NCI-H2029 (cell line): ENCODE measurements at places on chromosomes 4 and X.

GRCh38 chr4:188941524-188942119 lies 802.4 kb downstream of the TRIML1 start:
- no peak for DNase-seq

DNA sequence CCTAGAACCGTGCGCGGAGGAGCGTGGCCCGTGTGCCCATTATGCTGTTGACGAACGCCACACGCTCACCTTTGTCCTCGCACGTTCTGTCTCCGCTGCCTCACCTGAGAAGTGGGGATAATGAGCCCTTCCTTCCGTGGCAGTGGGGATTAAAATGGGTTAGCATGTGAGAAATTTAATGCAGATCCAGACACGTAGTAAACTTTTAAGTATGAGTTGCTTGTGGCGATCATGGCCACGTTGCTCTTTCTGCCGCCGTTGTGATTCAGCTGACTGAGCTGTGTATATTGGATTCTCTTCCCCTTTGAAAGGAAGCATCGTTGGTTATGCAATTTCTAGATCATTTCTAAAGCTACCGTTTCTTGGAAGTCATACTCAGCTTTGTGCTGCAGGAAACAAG lies 16.5 kb downstream of the TBC1D14 start:
- no peak for DNase-seq

- no peak for DNase-seq
Observed at GRCh38 chr4:114386637-114387233, 211.9 kb upstream of the UGT8 start.

GRCh38 chr4:35526456-35526855 lies 717.9 kb downstream of the ARAP2 start:
- no peak for DNase-seq

DNA sequence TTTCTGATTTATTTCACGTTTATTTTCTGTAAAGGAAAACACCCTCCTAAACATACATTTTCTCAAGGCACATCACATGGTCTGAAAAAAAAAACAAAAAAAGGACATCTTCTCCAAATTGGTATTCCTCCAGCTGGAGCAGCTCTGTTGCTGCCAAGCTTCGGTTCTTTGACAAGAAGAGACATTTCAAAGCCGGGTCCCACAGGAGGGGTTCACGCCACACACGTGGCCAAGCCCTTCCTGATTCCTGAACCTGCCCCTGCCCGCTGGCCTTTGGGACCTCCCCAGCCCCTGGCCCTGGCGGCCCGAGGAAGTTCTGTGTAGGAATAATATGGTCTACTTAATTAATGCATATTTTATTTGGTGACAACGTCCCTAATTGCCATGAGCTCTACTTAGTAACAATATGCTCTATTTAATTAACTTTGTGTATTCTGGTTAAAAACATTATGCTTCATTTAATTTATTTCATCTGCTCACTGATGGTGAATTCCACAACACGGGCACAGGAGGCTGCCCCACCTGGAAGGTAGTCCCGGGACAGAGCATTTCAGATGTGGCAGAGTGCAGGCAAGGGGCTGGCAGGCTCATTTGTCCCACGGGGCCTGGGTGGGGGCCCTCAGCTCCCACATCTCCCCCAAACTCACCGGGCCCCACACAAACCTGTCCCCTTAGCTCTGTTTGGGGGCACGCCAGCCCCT lies 5.4 kb upstream of the RGS12 start:
- no peak for DNase-seq

GRCh38 chrX:101774340-101774739 lies 114.7 kb upstream of the ARMCX2 start:
- no peak for DNase-seq

- peak; percentile 58 for DNase-seq
Observed at GRCh38 chr4:25843340-25844097, 19.3 kb downstream of the SEL1L3 start.

DNA sequence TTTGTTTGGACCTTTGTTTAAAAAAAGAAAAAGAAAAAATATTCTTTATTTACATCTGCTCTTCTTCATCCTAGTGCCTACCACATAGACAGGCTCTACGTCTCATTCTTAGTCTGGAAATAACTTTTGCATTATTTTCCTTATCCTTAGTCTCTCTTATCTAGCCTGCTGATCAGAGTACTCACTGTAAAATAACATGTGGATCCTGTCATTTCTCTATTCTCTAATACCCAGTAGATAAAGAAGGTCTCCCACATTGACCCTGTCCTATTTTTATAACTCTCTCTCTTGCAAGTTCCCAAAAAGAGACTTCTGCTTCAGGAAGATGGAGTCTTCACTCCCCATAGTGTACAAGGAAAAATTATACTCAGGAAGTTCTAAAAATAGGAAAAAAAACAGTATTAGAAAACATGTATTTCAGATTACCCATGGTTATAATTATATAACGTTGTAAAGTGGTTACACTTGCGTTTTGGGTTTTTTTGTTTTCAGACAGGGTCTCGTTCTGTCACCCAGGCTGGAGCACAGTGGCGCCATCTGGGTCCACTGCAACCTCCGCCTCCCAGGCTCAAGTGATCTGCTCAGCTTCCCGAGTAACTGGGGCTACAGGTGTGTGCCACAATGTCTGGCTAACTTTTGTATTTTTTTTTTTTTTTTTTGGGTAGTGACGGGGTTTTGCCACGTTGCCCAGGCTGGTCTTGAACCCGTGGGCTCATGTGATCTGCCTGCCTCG lies 23.8 kb downstream of the ZFX start:
- DNase-seq = no peak

DNA sequence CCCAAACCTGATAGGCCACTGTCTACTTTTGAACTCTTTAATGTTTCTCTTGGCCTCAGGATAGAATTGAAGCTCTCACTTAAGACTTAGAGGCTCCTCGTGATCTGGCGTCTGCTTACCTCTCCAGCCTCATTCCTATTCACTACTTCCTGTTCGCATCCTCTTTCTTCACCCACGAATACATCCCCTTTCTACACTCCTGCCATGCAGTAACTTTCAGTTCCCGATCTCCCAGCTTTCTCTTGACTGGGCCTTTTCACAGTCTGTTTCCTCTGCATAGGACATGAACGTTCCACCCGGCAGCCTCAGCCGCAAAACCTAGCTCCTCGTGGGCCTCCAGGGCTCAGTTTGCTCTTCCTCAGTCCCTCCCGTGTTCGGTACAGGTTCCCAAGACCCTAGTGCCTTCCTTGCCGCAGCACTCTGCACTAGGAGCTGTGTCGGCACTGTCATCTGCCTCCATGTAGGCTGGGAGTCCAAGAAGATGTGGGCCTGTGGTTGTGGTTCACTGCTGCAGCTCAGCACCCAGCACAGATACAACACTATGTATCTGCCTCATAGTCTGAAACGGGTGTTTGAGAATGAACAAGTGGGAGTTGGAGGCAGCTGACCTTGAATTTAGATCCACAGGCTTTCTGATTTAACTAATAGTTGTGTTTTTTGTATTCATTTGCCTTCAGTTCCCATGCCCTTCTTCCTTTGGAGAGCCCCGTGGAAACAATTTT lies 15.8 kb downstream of the RPL39 start:
- DNase-seq = no peak

GRCh38 chrX:143873343-143873742 lies 10.5 kb upstream of the UBE2NL start:
- no peak for DNase-seq

DNA sequence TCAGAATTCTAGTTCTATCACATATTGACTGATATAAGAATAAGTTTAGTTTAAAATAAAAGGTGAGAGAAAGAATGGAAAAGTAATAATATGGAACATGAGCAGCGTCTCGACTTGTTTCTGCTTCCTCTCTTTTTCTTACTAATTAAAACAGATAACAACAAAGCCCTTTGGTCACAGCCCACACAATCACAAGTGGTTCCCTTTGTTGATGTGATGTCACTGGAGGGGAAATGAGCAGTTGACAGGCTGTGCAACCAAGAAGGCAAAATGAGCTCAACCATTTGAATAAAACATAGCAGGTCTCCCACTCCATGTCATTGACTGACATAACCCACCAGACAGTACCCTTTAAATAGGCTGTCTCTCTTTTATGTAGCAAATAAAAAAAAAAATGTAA lies 342.5 kb upstream of the MAGEB2 start:
- no peak for DNase-seq

DNA sequence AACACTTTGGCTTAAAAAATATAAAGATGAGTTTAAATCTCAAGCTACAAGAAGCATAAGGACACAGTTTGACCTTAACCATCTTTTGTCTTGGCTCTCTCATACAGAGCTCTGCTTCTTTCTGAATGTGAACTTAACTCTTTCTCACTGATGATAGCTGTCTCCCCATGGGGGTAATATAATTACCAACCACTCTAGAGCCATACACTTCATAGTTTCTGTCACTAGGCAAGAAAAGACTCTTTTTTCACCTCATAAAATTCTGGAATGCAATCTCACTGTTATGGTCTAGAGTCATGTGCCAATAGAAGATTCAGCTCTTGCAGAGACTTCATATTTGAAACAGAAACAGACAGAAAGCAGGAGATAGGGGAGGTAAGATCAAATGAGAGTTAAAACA lies 481.7 kb upstream of the AGA start:
- DNase-seq = no peak

DNA sequence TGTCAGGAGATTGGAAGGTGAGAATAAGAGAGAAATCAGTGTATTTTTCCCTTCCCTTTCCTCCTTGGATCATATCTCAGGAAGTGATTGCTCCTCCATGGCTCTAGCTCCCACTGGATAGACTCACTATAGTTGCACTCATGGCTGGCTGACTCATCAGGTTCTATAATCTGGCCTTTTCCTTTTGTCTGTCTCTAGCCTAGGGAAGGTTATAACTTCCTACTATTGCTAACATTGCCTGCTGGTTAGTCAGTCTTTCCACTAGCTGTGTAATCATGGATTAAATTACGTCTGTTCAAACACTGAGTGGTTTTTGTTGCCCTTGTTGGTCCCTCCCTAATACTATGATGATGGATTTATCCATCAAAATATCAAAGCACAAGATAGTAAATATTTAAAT lies 195.5 kb upstream of the VEGFC start:
- DNase-seq = no peak

- DNase-seq = peak; percentile 74
Observed at GRCh38 chr4:168515222-168516011, 18.6 kb downstream of the PALLD start.

DNA sequence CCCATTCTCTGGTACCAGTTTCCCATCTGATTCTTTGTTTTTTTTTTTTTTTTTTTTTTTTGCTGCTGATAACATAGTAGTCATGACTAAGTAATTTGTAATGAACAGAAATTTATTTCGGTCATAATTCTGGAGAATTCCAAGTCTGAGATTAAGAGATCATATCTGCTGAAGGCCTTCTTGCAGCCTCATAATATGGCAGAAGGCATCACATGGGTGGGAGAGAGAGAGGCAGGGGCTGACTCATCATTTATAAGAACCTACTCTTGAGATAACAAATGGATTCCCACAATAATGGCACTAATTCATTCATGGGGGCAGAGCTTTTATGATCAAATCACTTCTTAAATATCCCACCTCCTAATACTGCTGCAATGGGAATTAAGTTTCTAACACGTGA lies 1034.3 kb downstream of the STIM2 start:
- no peak for DNase-seq

- no peak for DNase-seq
Observed at GRCh38 chrX:114372937-114373336, 210.9 kb upstream of the HTR2C start.

GRCh38 chrX:123322536-123322935 lies 138.5 kb downstream of the GRIA3 start:
- DNase-seq = no peak

GRCh38 chr4:61231421-61231820 lies 31.3 kb downstream of the ADGRL3 start:
- DNase-seq = no peak

DNA sequence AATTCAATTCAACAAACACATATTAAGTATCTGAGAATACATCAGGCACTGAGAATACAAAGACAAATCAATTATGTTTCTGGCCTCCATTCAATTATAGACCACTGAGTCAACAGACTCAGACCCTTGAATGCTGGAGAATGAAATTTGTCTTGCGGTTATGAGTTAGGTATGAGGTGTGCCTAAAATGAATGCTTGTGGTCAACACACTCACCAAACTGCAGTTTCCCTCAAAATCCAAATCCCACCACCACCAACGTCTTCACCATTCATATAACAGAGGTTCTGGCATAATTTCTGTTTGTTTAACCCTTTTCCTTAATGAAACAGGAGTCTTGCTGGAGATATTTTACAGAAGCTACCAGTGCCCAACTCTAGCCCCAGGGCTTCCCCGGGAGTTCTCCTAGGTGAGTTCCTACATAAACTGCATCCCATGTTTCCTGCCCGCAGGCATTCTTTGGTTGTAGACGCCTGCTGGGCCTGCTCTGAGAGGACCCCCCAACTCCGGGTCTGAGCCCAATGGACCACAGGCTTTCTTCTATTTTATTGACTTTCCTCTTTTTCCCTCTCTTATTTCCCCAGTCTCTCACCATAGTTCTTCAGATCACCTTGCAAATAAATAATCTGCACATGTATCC lies 119.2 kb downstream of the DDX53 start:
- peak; percentile 10 for DNase-seq

GRCh38 chr4:86472377-86473019 lies 112.6 kb upstream of the MAPK10 start:
- no peak for DNase-seq

- no peak for DNase-seq
Observed at GRCh38 chrX:100494646-100495370, 84.7 kb upstream of the PCDH19 start.

GRCh38 chr4:13706120-13706519 lies 78.6 kb upstream of the BOD1L1 start:
- DNase-seq = no peak

GRCh38 chrX:20053537-20053936 lies 62.7 kb upstream of the BCLAF3 start:
- no peak for DNase-seq

DNA sequence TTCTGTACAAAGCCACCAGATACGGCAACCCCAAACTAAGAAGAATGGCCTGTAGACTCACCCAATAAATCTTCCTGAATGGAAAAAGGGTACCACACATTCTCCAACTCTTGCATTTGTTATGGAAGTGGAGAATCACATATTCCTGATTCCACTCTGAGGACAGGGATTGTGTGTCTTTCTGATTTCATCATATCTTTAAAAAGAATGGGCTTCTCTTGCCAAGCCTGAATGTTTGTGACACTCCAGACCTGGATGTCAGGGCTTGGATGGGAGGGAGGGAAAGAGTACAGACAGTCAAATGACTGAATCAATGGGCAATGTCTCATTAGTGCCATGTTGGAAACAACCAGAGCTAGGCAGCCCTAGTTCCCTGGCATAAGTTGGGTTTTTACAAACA lies 77.4 kb downstream of the PLAC1 start:
- no peak for DNase-seq

DNA sequence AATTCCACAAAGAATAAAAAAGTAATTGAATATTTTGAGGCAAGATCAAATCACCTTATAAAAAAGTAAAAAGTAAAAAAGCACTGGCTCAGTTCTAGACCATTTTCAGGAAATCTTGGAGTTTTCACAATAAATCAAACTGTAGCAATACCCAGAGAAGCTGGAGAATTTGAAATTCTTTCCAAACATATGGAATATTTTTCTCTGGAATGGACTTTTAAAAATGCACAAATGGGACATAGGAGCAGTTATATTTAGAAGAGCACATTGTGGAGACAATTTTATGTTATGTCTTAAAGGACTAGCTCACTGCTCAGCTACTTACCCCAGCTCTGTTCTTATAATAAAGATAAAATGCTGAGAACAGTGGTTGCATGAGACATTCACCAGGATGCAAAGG lies 211.9 kb upstream of the KIT start:
- DNase-seq = no peak

GRCh38 chrX:17788439-17788838 lies 51.1 kb downstream of the SCML1 start:
- DNase-seq = no peak

GRCh38 chr4:119244344-119244743 lies 31.8 kb downstream of the USP53 start:
- DNase-seq = no peak

- DNase-seq = peak; percentile 14
Observed at GRCh38 chrX:69222103-69223090, 57.1 kb upstream of the PJA1 start.
